HFFc6 (cell line): ENCODE measurements at places on chromosomes 11 and 22.
A peak's percentile ranks its signal among the peaks of the same experiment; 100 is the strongest.

- DNase-seq = no peak
Observed at GRCh38 chr22:42992886-42993479, 22.0 kb downstream of the PACSIN2 start.

- peak; percentile 73 for DNase-seq
Observed at GRCh38 chr22:20279662-20280134, 11.6 kb upstream of the RTN4R start.

GRCh38 chr11:76321820-76322524 is 59.0 kb downstream of the THAP12 start:
- no peak for DNase-seq

DNA sequence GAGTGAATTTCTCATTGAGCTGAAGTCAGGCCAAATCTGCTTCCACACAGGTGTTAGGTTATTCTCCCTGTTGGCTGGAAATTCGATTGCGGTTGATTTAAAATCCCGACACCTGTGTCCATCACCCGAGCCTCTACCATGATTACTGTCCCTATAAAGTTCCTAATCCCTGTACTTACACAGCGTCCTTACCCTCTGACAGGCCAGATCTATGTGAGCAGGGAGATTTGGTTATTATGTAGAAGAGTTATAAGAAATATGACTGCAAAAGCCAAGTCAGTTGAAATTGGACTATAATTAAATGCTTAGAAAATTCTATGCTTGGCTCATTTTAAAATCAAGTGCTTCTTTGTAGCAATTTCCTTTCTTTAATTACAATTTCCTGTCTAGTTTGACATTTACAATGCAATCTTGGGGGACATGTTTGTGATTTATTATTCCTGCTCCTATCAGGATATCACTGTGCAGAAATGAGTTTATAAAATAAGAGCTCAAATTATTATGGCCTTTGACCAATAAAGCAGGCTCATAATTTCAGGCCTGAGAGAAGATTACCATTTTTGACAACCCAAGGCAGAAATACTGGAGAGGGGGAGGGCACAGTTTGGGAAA is 32.5 kb upstream of the LMO1 start:
- no peak for DNase-seq

GRCh38 chr11:57049749-57050148 is 61.0 kb downstream of the OR5AK2 start:
- DNase-seq = no peak

- no peak for DNase-seq
Observed at GRCh38 chr22:23837496-23837859, 1.3 kb downstream of the DERL3 start.

GRCh38 chr22:32864041-32864440 is 62.5 kb downstream of the TIMP3 start:
- no peak for DNase-seq

DNA sequence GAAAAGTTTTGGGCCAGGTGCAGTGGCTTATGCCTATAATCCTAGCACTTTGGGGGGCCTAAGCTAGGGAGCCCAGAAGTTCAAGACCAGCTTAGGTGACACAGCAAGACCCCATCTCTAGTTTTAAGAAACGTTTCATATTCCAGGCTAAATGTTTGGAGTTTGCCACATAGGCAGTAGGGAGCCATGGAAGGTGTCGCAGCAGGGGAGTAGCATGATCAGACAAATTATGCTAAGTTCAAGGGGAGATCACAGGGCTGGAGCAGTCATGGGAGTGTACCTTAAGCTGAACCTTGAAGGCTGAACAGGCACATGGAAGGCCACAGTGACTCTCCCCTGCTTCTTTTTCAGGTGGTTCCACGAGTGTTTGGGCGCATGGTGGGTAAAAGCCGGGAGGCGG is 5.9 kb upstream of the NHERF4 start:
- DNase-seq = no peak
